ENCODE measurements at places on chromosomes 1 and 21.

GRCh38 chr1:66624412-66625060 is 90.6 kb downstream of the SGIP1 start:
- DNase-seq, result no peak

- DNase-seq, result no peak
These were observed 26.4 kb downstream of the MEGF6 start for GRCh38 chr1:3584915-3585314.

GRCh38 chr1:77673030-77673429 is 9.4 kb downstream of the ZZZ3 start:
- no peak for DNase-seq

- no peak for DNase-seq
These were observed 184.0 kb downstream of the HUNK start for GRCh38 chr21:32056791-32057190.

DNA sequence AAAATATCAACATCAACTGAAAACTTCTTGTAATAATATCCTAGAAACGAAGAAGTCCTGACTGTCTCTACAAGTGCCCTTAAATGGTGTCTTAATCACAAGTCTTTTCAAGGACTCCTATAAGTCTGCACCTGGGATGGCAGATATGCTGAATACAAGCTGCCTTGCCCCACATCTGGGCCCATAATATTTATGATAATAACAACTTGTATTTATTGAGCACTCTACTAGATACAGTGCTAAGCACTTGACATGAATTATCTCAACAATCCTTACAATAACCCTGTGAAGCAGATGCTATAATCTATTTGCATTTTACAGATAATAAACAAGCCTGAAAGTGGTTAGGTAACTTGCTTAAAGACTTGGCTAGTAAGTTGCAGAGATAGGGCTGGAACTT is 78.0 kb upstream of the ZNF648 start:
- no peak for DNase-seq

DNA sequence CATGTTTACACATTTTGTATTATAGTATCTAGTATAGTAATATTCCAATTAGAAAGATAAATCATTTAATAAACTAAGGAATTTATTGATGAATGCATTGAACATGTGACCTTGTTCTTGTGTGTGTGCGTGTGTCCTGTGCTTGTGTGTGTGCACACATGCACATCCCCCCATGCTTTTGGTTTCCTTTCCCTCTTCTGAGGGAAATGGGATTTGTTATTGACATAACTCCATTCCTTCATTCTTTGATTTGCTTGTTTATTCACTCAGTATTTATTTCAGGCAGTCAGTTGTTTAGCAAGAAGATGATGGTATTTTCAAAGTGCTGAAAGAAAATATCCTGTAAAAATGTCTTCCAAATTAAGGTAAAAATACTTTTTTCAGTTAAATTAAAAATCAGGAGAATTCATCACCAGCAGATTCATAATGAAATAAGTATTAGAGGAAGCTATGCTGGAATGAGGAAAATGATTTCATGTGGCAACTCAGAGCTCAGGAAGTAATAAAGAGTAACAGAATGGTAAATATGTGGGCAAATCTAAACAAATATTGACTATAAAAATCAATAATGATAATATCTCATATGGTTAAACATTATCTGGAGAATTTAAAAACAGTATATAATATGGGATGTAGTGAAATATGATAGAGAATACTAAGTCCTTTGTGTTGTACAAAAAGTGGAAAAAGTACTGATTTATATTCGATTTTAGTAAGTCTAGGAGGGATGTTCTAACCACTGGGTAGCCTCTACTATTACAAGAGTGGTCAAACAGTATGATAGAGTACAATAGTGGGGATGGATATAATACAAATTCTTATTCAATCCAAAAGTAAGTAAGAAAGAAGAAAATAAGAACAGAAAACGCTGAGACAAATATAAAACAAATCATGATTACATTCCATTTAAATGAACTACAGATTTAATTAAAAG is 35.2 kb upstream of the SIPA1L2 start:
- DNase-seq, result no peak

DNA sequence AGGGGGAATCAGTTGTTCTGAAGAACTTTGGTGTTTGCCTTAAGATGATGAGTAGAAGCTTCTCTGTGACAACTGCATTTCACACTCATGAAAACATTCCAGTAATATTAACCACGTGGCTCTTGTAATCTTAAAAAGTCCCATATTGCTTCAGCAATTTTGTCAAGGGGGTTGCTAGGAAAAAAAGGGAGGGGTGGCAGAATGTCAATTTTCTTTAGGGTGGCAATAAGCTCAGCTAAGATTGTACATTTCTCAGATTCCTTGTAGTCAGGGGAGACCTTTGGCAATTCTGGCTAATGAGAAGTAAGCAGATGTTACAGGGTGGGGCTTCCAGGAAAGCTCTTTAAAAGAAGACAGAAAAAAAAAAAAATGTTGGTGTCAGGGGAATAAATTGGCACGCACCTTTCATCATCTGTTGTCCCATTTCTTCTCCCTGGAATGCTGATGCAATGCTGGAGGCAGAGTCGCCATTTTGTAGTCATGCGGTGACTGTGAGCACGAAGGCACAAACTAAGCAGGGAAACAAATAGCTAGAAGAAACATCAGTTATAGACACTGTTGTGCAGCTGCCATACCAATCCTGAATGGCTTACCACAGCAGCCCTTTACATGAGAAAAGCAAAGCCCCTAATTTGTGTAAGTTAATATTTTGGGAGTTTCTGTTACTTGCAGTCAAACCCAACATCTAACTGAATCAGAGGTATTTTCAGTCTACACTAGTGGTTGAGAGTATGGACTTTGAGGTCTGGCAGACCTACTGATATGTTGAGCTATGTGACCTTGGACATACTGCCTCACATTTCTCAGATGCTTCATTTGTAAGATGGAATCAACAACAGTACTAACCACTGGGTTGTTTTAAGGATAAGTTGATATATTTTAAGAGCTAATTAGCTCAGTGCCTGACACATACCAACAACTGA is 56.1 kb upstream of the MRPS6 start:
- DNase-seq, result no peak

GRCh38 chr21:31872072-31872451 is 758 bp upstream of the HUNK start:
- DNase-seq, result no peak

DNA sequence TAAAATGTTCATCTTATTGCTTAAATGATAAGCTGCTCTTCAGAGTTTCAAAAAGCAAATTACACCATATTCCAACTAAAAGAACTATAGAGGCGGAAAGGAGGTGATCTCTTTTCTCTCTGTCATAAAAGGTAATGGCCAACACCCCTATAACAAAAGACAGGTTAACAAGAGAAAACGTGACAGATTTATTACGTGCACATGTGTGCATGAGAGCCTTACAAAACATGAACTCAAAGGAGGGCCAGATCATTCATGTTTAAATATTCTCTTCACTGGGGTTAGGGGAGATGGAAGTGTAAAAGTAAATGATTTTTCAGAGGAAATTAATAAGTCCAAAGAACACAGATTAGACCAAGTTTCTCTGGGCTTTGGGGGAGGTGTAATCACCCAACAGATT is 26.5 kb upstream of the FMO2 start:
- no peak for DNase-seq

DNA sequence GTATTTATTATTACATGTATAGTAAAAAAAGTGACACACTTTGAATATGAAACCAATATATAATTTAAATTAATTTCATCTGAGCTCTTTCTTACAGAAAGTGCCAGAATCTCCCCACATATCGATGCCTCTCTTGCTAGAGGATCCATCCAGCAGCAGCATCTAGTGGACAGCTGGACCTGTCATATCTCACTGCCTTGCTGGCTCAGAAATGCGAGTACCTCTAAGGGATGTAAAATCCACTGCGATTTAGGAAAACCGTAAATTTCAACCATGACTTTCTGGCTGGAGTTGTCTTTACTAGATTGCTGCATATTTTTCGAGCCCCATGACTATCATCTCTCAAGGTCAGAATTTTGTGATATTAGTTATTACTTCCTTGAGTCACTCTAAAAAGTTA is 333.8 kb downstream of the NEGR1 start:
- DNase-seq, result no peak

GRCh38 chr1:52574594-52574993 is 21.7 kb upstream of the TUT4 start:
- DNase-seq, result no peak

DNA sequence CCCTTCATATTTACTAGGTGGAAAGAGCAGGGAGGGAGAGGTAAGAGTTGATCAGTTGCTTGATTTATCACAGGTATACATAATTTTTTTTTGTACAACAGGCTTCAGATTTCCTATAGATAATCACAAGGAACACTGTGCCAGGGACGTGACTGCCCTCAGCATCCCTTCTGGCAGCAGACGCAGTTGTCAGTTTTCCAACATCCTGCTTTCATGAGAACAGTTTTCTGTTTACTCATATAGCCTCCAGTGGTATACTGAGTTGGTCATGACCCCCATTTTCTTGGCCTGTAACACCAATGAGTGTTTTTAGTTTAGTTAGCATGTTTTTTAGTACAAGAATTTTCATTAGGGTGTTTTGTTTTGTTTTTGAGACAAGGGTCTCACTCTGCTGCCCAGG is 37.9 kb upstream of the PTPRF start:
- no peak for DNase-seq

DNA sequence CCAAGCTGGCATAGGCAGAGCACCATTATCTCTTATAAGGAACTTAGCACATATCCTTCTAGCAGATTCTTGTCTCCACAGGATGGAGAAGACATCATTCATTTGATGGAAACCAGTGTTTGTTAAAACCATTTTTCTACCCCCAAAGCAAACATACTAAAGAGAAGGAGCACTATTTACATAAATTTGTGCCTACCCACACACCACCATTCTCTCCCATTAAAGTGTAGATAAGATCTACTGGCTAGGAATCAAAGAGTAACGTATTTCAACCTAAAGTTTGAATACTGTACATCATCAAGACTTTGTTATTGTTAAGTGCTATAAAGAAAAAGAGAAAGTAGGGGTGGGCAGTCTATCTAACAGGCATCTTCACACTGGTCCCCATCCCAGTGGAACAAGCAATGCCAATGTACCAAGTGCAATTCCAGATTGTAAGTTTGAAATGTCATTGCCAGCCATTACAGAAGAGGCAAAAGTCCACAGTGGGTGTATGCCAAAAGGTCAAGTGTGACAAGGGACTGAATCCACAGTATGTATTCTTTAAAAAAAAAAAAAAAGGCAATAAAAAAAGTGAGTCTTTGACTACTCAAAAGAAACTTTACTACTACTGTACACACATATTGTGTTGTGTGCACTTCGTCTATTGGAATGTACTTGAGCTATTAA is 18.8 kb downstream of the CCSAP start:
- DNase-seq, result no peak

- no peak for DNase-seq
These were observed 44.0 kb upstream of the HSD3B1 start for GRCh38 chr1:119462964-119463363.

DNA sequence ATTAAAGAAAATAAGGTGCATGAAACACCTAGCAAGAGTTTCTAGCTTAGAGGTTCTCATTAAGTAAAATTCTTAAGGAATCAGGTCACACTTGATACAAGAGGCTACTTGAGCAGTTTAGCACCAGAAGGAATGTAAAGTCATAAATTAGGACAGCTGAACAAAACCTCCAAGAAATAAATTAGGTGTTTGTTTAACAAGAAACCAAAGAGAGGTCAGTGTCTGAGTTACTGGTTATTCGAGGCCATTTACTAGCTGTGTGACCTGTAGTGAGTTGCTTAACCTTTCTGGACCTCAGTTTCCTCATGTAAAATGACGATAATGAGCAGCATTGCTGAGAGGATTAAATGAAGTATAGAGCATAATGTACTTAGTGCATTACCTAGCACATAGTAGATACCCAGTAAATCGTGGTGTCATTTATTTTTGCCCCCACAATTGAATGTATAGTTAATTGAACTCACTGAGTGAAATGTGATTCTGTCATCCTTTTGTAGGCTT is 908 bp upstream of the ELK4 start:
- no peak for DNase-seq

- no peak for DNase-seq
These were observed 41.0 kb downstream of the RXRG start for GRCh38 chr1:165403835-165404482.

GRCh38 chr1:91015794-91016550 is 5.9 kb downstream of the ZNF644 start:
- DNase-seq, result no peak

GRCh38 chr1:6084781-6085495 is 39.2 kb downstream of the KCNAB2 start:
- DNase-seq, result no peak

DNA sequence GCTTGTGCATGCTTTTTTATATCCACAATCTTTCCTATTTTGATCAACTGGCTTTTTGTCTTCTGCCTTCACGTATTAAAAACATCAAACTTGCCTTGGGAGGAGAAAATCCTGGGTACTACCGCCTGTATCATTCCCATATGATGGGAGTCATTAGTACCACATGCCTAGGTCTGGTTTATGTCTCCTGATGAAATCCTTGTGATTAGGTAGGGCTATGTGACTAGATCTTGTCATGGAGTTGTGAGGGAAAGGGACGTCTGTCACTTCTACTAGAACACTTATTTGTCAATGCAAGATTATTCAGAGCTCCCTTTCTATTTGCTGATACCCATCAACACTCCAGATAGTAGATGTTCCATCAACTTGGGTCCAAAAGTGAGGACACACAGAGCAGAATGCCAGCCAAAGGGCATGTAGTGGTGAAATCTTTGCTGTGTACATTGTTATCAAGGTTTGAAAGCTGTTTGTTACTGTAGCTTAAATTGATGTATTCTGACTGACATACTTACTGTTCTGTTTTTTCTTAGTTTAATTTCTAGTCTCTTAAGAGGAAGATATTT is 621.8 kb upstream of the NR5A2 start:
- DNase-seq, result no peak

DNA sequence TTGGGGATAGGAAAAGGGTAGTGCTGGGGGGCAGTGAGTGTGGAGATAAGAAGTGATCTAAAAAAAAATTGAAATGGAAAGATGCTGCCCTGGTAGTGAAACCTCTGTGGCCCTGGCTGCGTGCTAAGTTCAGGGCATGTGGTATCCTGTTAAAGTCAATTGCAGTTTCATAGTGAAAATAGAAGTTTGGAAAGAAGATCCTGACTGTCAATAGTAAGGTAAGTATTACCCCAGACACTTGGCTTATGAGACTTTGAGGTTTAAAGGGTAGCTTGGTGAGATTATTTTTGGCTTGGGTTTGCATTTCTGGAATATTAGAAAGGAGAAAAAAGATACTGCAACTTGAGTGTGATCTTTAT is 6.8 kb downstream of the ARID1A start:
- DNase-seq, result no peak

GRCh38 chr1:218943371-218943770 is 230.3 kb upstream of the LYPLAL1 start:
- DNase-seq, result no peak

Measured in effector CD8-positive, alpha-beta T cell (primary cell).